Fibroblast of the conjunctiva (primary cell): ENCODE measurements at places on chromosomes 13 and 19.
A peak's percentile ranks its signal among the peaks of the same experiment; 100 is the strongest.

DNA sequence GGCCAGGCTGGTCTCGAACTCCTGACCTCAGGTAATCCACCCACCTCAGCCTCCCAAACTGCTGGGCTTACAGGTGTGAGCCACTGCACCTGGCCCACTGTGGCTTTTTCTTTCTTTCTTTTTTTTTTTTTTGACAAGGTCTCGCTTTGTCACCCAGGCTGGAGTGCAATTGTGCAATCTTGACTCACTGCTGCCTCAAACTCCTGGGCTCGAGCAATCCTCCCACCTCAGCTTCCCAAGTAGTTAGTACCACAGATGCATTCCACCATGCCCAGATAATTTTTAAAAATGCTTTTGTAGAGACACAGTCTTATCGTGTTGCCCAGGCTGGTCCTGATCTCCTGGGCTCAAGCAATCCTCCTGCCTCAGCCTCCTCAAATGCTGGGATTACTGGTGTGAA, 12.1 kb upstream of the FCGBP start:
- DNase-seq = no peak

- DNase-seq = peak; percentile 38
Observed at GRCh38 chr13:65600702-65601101, 1629.4 kb downstream of the PCDH9 start.

- DNase-seq = no peak
Observed at GRCh38 chr13:41311406-41312175, 524 bp downstream of the NAA16 start.

- no peak for DNase-seq
Observed at GRCh38 chr13:32298695-32299094, 16.5 kb downstream of the ZAR1L start.

GRCh38 chr19:58274771-58275201, 4.0 kb upstream of the ZNF8 start:
- DNase-seq = no peak

GRCh38 chr13:33090755-33091414, 74.7 kb downstream of the KL start:
- DNase-seq = no peak

GRCh38 chr13:79673310-79673992, 192.5 kb downstream of the NDFIP2 start:
- DNase-seq = no peak

DNA sequence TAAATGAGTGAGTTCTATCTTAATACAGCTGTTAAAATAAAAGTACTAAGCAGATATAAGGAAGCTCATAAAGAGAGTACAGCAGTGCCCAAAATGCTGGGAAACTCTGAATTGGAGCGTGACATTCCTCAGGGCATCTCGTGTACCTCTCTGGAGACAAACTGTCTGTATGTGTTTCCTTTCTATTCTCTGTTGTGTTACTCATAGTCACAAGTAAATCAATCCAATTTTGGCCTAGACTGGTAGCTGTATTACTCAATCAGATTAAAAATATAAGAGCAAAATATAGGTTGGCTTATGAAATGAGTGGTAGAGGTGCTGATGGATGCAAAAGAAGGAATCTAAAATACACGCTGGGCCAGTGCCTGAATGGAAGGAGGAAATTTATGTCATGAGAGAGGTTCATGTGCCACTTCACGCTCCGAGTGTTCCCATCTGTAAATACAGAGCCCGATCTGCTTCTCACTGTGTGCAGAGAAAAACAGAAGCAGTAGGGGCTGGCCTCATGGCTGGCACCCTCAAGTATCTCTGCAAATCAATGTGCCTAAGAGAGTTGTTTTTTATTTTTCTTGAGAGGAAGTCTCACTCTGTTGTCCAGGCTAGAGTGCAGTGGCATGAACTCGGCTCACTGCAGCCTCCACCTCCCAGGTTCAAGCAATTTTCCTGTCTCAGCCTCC, 58.7 kb upstream of the RGCC start:
- DNase-seq = no peak

DNA sequence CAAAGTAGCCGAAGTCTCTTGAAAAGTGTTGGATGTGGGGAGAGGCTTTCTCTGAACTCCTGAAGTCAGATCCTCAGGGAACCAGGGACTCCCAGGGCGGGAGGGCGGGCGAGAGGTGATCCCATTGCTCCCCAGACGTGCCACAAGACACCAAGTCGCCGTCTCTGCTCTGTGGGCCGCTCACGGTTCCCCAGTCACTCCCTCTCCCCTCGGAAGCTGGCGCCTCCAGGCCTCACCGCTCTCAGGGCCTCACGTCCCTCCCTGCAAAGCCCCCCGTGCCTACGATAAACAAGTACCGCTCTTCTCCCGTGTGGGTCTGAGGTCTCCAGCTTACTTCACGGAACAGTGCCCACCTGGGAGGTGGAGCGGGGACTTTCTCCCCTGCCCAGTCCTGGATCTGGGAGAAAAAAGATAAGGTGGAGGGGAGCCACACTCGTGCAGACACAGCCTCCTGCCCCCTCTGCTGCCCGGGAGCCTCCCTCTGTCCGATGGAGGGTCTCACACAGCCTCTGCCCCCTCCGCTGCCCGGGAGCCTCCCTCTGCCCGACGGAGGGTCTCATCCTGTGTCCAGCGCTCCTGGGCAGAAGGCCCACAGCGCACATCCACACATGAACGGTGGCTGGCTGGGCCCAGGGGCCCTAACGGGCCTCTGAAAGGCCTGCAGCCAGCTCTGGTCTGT, 50.7 kb downstream of the GAS6 start:
- DNase-seq = no peak

GRCh38 chr13:79108914-79109643, 297.0 kb downstream of the RBM26 start:
- no peak for DNase-seq

DNA sequence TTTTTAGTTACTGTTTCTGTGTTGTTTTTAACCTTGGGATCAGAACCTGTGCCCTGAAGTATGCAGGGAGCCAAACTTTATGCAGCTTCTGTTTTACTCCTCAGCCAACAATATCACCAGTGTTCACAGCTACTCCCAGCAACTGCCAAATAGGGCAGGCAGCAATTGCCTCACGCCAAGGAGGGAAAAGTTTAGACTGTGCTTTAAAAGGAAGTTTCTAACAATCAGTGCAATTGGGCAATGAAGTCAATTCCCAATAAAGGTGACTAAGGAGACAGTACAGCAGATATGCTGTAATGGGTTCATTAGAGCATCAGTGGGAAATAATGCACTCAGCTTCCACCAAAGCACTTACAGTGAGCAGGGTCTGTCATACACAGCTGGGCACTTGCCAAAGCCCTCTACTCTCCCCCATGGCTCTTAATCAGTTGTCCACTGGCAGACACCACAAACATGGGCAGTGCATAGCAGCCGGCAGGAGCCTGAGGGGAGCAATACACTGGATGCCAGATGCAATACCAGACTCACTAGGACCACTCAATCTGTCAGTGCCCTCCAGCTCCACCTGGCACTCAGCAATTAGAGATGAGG, 19.3 kb downstream of the ENOX1 start:
- DNase-seq = peak; percentile 31

GRCh38 chr19:49502866-49503581, 6.8 kb downstream of the RPS11 start:
- DNase-seq = peak; percentile 94
